NCI-H774 (cell line): ENCODE measurements at places on chromosomes 5 and 9.

DNA sequence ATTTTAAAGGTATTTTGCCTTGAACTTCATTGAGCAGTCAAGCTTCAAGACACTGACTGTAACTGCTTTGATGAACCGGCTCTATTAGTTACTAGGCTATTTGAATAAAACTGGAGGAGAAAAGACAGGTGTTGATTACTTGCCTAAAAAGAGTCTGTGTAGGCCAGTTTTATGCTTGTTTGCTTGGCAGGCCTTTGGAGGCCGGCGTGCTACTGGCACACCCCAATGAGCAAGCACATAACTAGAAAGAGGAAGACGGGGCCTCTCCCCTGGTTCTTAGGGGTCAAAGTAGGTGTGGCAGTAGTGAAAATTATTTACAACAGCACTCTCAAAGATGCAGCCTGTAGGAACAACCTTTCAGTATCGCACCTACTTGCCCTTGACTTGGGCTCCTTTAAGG lies 2.1 kb upstream of the ZFR start:
- no peak for DNase-seq

GRCh38 chr9:111661802-111662521 lies 557 bp downstream of the GNG10 start:
- DNase-seq, result no peak

DNA sequence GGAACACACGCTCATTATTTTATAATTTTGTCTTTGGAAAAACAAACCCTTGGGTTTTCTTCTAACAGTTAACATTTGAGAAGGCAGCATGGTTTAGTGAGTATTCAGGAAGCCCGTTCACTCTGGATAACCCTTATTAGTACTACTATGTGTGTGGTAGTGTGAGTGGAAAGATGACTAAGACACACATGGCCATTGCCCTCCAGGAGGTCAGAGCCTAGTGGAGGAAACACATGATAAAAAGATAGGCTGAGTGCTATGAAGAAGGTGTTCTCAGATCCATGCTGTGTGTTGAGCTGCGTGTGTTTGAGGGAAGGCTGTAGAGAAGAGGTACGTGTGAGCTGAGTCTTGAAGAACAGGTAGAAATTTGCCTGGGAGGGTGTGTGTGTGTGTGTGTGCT lies 8.4 kb downstream of the C5orf47 start:
- no peak for DNase-seq

DNA sequence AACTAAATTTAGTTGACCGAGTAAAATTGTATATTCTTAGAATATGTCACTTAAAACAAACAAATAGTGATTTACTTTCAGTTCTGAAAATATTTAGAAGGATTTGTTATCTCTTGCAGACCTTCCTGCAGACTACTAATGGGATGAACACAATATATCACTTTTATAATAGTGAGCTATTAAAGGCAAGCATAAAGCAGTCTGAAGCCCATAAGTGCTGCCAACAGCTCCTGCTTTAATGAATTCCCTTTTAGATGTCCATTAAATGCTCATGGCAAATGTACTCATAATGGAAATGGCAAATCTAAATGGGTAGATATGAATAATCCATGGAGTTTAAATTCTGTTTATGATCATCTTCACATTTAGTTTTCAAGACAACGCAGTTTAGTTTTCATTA lies 170.2 kb downstream of the RANBP17 start:
- no peak for DNase-seq

DNA sequence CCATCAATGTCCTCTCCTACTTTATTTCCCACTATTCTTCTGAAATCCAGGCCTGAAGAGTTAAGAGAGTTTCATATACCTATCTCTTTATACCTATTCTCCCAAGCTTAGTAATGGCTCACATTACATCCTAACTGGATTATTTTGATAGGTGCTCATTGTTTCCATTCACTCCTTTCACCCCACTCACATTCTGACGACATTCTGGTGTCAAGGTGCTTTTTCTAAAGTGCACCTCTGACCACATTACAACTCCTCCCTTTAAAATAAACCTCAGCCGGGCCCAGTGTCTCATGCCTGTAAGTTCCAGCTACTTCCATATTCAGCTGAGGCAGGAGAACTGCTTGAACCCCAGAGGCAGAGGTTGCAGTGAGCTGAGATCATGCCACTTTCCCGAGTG lies 417.1 kb downstream of the BNC2 start:
- no peak for DNase-seq

- no peak for DNase-seq
These were observed 211.5 kb downstream of the PAPPA start for GRCh38 chr9:116365056-116365471.

- peak; percentile 6 for DNase-seq
These were observed 45.9 kb upstream of the KCNMB1 start for GRCh38 chr5:170434966-170435605.

DNA sequence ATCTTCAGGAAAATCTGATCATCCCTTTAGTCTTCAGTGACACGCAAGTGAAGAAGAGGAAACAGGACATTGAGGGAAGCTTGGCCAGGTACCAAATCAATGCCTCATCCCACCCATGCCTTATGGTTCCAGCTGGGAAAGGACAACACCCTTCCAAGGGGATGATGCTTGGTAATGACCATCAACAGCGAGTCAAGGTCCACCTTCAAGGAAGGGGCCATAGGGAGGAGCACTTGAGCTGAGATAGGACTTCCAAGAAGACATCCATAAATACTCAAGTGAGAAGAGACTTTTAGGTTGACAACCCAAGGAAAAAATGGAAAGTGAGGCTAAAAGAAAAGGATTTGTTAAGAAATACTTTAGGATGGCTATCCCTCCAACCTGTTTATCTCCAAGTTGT lies 27.1 kb upstream of the GAS1 start:
- no peak for DNase-seq
